ENCODE measurements at places on chromosomes 3 and 15. TPM values are rescaled to one million over a fixed set of nuclear protein-coding genes. Genes with fewer than 3 reads are reported as not detected.

DNA sequence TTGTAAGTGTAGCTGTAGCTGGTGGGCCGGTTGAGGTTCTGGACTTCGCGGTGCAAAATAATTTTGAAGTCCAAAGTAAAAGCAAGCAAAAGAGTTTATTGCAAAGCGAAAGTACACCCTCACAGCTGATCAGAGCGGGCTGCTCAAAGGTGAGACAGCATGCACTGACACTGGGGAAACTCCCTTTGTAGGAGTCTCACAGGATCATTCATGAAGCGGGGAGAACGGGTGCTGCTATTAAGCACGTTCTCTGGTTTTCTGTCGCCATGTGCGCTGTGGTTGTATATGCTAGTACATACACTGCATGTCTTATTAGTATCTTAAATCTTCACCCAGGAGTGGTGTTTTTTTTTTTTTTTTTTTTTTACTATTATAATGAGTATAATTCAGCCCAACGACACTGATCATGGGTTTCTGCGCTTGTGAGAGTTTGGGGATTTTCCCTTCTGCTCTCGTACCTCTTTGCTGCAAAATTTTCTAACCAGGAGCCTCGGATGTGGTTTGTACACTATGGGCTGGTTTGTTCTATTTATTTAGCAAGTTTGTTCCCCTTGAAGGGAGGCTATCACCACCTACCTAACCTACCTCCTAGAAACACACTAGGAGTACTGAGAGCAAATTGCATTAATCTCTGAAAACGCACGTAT lies 1.4 kb upstream of the AP4E1 start:
- DNase-seq, result peak; percentile 15

MUC20 gene
- 0.31 TPM for polyA plus RNA-seq

GRCh38 chr3:160012108-160012507 lies 23.5 kb downstream of the IL12A start:
- DNase-seq, result no peak

GRCh38 chr3:44338828-44339127 lies 212 bp downstream of the TCAIM start:
- no peak for DNase-seq

DNA sequence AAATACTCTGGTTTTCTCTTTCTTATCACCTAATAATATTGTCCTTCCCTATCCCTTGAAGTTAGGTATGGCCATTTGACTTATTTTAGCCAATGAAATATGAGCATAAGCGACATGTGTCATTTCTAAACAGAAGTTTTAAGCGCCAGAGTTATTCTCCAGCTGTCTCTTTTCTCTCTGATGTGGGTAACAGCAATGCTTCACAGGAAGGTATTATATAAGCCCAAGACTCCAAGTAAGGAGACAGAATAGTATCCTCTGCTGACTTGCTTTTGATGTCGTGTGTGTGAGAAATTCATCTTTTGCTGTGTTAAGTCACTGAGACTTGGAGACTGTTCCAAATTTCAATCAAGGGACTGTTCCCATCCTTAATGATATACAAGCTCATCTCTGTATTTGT lies 224.6 kb upstream of the NECTIN3 start:
- DNase-seq, result no peak

FRMD5 gene
- 24.8 TPM for polyA plus RNA-seq

MST1R gene
- polyA plus RNA-seq, result 0.23 TPM

CEMIP gene
- 27.8 TPM for polyA plus RNA-seq

All from SK-N-SH (cell line).